ENCODE measurements at places on chromosomes 2 and 18. TPM values are rescaled to one million over a fixed set of nuclear protein-coding genes. Genes with fewer than 3 reads are reported as not detected.

DYSF gene
- 5.9 TPM for total RNA-seq

MGAT4A gene
- 3.9 TPM for total RNA-seq

CHRND gene
- not detected for total RNA-seq

ITGA4 gene
- 11.3 TPM for total RNA-seq

NT5C1B gene
- total RNA-seq: 0.21 TPM

QPCT gene
- total RNA-seq: 42.6 TPM

CFAP65 gene
- 0.11 TPM for total RNA-seq

GPC1 gene
- total RNA-seq: 9.7 TPM

CRYGD gene
- not detected for total RNA-seq

- no peak for DNase-seq
Observed at GRCh38 chr2:197821550-197822289, 17.3 kb downstream of the PLCL1 start.

DNA sequence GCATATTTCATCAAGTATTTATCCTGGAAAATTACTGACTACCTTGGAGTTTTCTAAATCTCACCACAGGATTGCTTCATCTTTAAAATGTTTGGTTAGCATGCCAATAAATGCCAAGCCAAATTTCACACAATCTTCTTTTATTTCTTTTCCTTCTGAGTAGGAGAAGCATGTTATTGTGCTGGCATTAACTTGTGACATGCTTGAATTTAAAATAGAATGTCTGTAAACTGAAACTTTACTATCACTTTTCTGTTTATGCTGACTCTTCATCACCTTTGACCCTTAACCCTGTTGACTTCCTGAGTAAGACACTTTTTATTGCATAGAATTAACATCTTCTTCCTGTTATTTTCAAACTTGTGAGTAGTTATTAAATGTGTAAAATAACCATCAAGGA lies 56.2 kb upstream of the LRRTM4 start:
- no peak for DNase-seq

DNA sequence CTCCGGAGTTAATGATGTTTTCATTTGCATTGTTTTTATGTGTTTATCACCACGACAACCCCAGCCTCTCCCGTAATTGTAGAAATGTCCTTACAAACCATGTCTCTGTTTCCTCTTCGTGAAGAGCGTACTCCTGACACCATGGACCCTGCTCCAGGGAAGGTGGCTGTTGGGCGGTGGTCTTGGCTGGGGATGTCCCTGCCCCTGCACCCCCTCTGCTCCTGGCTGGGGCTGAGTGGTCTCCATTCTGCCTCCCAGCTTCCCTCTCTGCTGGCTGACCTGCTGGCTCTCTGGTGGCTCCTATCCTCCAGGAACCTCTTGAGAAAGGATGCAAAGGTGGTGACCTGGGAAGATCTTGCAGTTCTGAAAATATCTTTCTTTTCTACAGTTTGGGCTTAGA lies 81.1 kb downstream of the ASB1 start:
- DNase-seq: no peak

- DNase-seq: no peak
Observed at GRCh38 chr18:46055838-46056230, 16.2 kb downstream of the PSTPIP2 start.

DNA sequence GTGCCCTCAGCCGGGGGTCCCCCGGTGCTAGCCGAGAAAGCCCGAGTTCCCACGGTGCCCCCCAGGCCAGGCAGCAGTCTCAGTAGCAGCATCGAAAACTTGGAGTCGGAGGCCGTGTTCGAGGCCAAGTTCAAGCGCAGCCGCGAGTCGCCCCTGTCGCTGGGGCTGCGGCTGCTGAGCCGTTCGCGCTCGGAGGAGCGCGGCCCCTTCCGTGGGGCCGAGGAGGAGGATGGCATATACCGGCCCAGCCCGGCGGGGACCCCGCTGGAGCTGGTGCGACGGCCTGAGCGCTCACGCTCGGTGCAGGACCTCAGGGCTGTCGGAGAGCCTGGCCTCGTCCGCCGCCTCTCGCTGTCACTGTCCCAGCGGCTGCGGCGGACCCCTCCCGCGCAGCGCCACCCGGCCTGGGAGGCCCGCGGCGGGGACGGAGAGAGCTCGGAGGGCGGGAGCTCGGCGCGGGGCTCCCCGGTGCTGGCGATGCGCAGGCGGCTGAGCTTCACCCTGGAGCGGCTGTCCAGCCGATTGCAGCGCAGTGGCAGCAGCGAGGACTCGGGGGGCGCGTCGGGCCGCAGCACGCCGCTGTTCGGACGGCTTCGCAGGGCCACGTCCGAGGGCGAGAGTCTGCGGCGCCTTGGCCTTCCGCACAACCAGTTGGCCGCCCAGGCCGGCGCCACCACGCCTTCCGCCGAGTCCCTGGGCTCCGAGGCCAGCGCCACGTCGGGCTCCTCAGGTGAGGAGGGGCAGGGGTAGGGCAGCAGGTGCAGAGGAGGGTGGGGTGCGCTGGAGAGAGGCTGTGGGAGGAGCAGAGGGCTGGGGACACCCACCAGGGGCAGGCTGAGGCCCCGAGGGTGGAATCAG lies 14.1 kb upstream of the GMPPA start:
- no peak for DNase-seq

- DNase-seq: no peak
Observed at GRCh38 chr2:161088658-161089350, 71.4 kb upstream of the TANK start.

GRCh38 chr2:23366720-23367119 lies 18.3 kb upstream of the KLHL29 start:
- DNase-seq: peak; percentile 36

DNA sequence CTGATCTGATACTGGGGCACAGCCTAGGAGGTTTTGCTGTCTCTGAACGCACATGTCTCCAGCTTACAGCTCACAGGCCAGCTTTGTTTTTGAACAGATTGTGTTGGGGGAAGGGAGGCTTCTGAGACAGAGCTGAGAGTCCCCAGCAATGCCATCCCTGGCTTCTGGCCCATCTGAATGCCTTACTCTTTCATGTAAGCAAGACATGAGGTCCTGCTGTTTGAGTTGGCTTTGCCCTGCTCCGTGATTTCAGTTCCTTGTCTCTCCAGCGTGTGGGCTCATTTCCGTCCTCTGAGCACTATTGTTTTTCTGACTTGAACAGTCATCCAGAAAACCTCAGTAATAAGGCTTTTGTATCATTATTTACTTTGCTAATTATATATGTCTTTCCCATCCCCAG lies 194.9 kb upstream of the TNP1 start:
- peak; percentile 69 for DNase-seq

DNA sequence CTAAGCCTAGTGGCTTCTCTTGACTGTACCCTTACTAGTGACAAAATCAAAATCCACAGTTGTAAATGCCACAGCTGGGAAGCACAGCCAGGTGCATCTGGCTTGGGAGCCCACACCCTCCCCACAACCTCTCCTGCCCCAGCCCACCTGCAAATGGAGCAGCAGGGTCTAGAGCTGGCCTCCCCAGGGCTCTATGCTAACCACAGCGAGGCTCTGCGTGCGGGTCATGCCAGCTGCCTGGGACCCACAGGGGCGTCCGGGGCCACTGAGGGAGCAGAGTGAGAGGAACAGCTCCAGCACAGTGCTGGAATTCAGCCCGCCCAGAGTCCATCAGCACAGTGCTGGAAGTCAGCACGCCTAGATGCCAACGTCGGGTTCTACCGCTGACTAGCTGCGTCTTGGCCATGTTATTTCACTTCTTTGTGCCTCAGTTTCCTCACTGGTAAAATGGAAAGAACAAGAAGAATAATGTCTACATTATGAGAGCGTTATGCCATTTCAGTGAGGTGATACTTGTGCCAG lies 109.1 kb upstream of the ID2 start:
- no peak for DNase-seq

DNA sequence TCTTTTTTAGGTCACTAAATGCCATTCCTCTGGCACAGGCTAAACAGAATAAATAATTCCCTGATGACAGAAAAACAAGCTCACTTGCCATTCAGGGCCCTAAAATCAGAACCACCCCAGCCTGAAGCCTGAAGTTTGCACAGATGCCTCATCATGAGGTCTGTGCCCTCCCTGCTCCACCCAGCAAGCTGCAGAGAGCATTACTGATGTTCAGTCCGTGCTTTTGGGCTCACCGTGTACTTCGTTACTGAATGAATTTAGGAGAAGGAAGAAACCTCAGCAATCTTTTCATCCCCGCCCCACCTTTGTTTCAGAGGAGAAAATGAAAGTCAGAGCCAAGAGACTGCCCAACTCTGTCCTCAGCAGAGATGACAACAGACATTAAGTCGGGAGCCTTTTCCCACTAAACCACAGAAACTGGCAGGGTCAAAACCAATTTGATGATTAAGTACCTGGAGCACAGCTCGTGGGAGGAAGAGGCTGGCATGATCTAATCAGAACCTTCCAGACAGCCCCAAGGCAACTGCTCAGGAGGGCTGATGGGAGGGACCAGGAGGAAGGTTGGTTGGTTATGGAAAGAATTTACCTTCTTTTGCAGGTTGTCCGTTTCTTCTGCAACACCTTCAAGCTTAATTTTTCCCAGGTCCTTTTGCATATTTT lies 122.7 kb downstream of the LAMA1 start:
- DNase-seq: peak; percentile 38

GRCh38 chr2:149525323-149525722 lies 62.3 kb downstream of the MMADHC start:
- no peak for DNase-seq

- no peak for DNase-seq
Observed at GRCh38 chr18:57906852-57907251, 103.7 kb upstream of the ATP8B1 start.

DNA sequence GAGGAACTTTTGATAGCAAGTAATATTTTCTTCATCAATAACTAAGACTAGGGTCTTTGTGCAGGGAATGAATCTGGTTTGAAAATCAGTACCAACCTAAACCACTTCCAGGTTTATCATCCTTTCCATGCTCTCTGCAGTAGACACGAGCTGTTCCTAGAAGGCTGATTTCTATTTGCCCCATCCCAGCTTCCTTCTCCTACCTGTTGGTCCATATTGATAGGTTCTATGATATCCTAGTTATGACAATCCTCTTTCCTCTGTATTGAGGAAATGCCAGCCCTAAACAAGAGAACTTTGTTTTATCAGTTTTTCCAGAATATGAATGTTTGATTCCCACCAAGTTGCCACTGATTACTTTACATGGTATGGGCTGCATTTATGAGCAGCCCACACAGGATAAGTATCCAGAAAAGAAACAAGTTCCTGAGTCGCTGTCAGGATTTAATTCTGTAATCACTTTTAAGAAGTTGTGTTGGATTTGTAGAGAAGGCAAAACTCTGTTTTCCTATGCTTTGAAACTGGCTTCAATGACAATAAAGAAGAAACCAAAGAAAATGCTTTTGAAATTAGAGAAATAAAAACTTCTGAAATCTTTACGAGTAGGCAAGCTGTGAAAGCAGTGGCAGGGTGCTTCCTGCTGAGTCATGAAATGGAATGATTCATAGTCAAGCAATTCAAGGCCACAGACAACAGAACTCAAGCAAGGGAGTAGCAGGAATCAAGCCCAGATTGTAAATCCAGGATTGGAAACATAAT lies 37.3 kb upstream of the TANK start:
- DNase-seq: peak; percentile 86

- no peak for DNase-seq
Observed at GRCh38 chr18:59685501-59685900, 11.7 kb downstream of the CCBE1 start.

GRCh38 chr2:232896111-232896510 lies 26.0 kb downstream of the SNORC start:
- DNase-seq: no peak

- no peak for DNase-seq
Observed at GRCh38 chr2:187545238-187545751, 8.9 kb downstream of the TFPI start.

DNA sequence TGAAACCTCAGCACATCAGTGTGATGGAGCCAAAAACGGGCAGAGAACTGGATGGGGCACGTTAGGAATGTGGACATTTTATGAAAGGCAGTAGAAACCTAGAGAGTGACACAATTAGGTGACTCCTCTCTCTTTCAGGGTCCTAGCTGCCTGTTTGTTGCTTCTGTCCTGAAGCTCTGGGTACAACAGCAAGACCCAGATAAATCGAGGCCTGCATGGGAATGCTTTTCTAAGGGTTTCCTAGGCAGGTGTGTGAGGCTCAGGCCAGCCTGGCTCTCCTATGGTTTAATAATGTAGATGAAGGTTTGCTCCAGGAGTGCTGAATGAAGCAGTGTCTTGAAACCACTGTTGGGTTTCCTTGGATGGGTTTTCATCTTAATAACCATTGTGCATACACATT lies 517.1 kb upstream of the RAB6C start:
- no peak for DNase-seq

GRCh38 chr2:47402805-47403608 lies at the start of gene MSH2:
Gene MSH2 (plus strand): TSS chr2:47403156. CDS start chr2:47403192, 36 bp downstream.
- DNase-seq: peak; percentile 97

GRCh38 chr18:29225351-29225750 lies 1048.4 kb upstream of the CDH2 start:
- peak; percentile 27 for DNase-seq

DNA sequence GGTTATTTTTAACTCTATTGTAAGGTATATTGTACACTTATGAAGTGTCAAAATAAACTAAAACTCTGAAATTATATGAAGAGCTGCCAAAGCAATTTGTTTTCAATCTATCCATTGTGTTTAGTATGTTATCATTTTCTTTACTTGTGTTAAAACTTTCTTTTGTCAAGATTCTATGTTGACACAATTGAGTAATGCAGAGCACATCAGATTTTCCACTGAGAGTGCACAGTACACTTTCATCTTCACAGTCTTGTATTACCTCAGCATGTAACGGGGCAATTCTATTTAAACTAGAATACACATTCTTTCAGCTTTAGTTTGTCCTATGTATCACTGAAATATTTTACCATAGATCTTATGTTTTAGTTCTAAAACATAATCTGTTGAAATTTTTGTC lies 304.4 kb upstream of the ZC3H15 start:
- DNase-seq: no peak
